ENCODE measurements at places on chromosomes 7 and 10.

GRCh38 chr7:66187905-66188304 is 17.2 kb upstream of the TPST1 start:
- DNase-seq, result no peak

DNA sequence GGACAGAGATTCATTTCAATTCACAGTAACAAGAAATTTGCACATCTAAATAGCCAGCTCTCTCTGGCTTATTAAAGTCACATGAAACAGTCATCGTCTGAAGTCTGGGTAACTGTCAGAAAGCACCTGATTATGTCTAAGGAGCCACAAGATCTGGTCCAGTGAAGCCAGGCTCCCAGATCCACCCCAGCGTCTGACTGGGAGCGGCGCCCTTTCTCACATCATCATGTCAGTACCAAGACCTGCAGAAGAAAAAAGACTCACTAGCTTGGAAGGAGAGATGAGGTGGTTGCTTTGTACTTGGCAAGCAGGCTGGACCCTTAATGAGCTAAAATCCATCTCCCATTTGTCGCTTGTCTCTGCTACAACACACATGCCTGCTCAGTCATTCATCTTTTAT is 58.4 kb downstream of the VOPP1 start:
- no peak for DNase-seq

DNA sequence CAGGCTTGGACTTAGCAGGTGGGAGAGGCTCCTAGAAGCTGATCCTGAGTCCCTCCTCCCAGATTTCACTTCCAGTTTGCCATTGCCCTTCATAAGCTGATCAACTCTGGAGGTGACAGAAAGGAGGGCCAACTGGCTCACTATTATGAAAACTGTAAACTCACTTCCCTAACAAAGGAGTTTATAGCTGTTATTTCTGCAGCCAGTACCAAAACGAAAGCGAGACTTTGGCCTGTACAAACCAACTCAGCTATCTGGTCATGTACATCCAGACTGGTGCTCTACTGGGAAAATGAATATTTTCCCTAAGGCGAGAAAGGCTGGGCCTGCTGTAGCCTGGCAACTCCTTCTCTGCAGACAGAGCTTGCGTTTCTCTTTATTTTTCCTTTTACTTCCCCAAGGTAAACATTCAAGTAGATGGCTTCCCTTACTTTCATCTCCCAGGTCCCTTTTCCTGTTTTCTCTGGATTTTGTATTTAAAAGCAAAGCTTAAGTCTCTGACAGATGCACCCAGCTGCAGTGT is 54.7 kb downstream of the GALNT17 start:
- no peak for DNase-seq

- DNase-seq, result no peak
Measured at GRCh38 chr7:157279741-157280215, 57.0 kb upstream of the DNAJB6 start.

GRCh38 chr7:100517305-100517704 is 21.7 kb upstream of the AGFG2 start:
- no peak for DNase-seq

DNA sequence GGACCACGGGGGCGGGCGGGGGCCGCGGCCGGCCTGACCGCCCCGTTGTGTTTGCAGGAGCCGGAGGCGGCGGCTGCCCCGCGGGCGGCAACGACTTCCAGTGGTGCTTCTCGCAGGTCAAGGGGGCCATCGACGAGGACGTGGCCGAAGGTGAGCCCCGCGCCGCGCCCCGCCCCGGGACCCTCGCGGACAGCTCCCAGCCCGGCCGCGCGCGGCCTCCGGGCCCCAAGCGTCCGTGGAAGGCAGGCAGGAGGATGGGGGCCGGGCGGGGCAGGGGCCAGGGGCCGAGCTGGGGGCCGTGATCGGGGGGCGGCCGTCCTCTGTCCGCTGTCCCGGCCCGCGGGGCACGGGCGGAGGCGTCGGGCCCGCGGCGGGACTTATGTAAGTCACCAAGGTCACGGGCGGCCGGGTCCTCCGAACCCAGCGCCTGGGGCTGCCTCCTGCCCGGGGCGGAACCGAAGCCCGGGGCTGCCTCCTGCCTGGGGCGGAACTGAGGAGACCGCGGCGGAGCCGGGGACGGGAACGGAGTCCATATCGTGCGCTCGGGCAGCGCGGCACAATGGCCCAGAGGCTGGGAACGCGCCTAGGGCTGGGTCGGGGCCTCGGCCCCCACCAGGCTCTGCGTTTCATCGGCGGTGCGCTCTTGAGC is 497 bp downstream of the PPP2R2D start:
- peak; percentile 60 for DNase-seq

DNA sequence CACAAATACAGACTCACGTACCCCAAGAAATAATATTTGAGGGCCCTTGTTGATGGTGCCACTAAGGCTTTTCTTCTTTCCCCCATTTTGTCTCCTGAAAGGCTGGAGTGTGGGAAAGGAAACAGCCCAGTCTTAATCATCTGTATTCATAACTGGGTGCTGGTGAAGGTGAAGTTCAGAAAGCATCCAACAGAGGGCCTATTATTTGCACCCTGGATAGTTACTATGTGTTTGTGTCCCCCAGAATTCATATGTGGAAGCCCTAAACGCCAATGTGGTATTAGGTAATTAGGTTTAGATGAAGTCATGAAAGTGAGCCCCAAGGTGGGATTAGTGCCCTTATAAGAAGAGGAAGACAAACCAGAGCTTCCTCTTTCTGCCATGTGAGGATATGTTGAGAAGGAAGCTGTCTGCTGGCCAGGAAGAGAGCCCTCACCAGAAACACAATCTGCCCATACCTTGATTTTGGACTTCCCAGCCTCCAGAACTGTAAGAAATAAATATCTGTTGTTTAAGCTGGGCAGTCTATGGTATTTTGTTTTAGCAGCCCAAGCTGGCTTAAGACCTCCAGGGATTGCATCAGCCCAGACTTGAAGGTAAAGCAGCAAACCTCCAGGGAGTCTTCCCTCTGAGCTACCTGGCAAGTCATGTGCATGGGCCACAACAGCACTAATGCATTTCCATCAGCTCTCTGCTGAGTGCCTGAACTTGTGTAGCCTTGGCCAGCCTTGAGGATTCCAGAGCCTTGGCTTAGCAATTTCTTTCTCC is 90.0 kb upstream of the ADRB1 start:
- DNase-seq, result peak; percentile 13

- no peak for DNase-seq
Measured at GRCh38 chr10:92787557-92788152, 60.7 kb upstream of the EXOC6 start.

DNA sequence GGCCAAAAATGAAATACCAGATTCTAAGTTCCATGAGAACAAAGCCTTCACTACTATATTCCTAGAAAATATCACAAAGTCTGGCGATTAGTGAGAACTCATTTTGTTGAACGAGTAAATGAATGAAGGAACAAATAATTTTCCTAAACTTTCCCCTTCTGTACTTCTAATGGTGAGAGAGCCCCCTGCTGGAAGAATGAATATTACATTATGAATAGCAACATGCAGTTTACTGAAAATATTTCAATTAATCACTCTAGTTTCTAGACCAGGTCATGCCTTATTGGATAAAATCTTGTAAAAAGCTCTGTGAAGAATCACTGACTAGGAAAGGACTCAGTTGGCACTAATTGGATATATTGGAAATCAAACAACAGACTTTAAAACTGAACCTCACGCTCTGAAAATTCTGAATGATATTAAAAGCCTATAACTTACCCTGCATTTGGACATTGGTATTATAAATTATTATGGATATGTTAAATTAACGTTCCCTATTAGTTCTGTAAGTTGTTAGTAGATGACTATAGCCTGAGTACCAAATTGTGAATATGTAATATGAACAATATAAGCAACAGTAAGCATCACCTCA is 32.4 kb upstream of the MTPN start:
- peak; percentile 65 for DNase-seq

- no peak for DNase-seq
Measured at GRCh38 chr7:2251841-2252771, 10.1 kb downstream of the NUDT1 start.

DNA sequence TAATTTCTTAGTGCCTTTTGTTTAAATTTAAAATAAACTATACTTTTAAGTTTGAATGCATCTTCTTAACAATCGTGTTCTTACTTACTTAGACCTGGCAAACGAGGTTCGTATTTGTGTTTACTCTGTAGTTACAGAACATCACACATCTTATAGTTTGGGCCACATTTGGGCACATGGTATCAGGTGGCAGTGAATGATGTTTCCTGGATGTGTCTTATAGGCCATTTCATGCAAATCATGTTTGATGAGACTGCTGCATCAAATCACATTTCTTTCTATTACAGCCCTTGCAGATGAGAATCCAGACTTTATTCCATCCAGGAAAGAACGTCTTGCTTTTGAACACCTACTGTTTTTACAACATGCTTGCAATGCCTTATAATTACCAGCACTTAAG is 78.5 kb downstream of the RBM33 start:
- DNase-seq, result no peak

DNA sequence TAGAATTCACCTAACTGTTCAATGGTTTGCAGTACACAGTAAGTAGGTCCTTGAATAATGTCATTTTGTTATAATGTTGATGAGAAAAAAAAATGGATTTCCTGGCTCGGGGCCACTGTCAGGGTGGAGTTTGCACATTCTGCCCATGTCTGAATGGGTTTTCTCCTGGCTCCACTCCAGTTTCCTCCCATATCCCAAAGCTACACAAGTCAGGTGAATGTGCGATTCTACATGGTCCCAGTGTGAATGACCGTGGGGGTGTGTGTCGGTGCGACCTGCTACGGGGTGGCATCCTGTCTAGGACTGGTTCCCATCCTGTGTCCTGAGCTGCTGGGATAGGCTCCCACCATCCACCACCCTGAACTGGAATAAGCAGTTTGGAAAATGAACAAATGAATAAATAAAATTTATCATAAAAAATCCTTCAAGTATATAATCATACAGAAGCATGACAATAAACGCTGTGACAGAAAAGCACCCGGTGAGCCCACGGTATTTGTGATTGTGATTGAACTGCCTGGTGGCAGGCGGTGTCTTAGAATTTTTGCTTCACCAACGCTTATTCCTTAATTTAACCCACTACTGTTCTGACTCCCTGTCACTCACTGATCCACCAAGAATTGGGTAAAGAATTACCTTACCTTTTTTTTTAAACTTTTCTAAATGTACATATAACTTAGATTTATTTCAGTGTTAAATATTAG is 114.1 kb downstream of the ICA1 start:
- DNase-seq, result no peak

- DNase-seq, result peak; percentile 36
Measured at GRCh38 chr10:113704637-113705343, 25.1 kb downstream of the CASP7 start.

DNA sequence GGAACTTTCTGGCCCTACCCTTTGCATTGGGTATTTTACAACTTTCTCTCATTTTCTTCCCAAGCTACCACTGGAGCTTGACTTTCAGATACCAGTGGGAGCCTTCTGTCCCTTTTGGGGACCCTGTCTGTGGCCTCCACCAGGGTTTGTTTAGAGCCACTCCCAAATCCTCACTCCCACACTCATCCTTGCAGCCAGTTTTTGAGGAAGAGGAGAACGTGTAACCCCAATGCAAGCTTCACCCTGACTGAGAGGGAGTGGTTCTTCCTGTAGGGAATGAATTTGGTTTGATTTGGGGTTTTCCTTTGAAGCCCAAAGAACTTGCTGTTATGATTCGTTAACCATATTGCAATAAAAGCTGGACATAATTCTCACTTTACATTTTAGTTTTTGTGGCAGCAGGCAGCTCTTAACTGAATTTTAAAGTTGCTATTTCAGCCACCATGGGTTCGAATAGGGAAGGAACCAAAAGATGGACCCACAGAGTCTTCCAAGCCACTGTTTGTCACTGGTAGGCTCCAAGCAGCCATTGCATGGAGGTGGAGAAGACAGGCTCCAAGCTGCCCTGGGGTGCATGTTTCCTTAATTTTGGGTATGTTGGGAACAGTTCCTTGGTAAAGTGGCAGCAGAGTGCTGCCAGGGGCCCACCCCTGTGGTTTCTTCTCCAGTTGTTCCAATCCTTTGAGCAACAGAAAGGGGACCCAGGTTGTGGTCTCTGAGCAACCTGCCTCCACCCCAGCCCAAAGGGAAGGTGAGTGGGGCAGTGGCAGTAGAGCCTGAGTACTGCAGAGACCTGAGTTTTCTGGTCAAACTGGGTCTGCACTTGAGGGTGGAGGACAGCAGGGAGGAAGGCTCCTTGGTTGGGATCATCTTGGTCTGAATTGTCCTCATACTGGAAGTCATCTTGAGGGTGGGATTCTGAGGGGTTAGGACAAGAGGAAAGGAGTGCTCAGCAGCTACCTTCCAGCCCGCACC is 5.1 kb downstream of the EVX1 start:
- no peak for DNase-seq

GRCh38 chr10:49139846-49140195 is 6.0 kb upstream of the FAM170B start:
- DNase-seq, result no peak

- DNase-seq, result no peak
Measured at GRCh38 chr7:70257921-70258320, 659.6 kb downstream of the AUTS2 start.

DNA sequence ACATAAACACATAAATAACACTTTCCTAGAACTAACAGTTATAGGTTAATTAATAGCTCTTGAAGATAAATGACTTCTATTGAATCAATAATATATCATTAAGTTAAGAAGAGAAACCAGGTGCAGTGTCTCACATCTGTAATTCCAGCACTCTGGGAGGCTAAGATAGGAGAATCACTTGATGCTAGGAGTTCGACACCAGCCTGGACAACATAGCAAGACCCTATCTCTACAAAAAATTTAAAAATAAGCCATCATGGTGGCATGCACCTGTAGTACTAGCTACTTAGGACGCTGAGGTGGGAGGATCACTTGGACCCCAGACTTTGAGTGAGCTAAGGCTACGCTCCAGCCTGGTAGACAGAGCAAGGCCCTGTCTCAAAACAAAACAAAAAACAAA is 38.8 kb downstream of the AKR1D1 start:
- DNase-seq, result no peak

- DNase-seq, result no peak
Measured at GRCh38 chr7:28112883-28113540, 67.6 kb downstream of the JAZF1 start.

DNA sequence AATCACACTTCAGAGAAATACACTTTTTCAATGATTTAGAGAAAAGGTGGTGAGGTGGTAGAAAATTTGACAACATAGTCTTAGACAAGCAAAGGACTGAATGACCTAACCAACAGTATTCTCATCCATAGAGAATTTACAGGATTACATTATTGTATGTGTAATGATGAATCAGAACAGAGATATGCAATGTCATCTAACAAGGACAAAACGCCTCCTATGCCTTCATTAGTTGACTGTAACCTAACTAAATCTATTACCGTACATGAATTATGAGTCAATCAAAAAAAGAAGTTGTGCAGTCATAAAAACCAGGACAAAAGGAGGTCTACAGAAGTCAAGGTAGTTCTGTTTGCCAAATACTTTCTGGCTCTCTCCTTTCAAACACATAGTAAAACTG is 66.5 kb downstream of the RAB11FIP2 start:
- DNase-seq, result no peak

All from CD4-positive, alpha-beta T cell treated with Interleukin-10 for 1 hour (primary cell).